ENCODE measurements at places on chromosomes 3 and 15.

GRCh38 chr15:101386006-101386405 lies 91.0 kb upstream of the SNRPA1 start:
- no peak for DNase-seq

DNA sequence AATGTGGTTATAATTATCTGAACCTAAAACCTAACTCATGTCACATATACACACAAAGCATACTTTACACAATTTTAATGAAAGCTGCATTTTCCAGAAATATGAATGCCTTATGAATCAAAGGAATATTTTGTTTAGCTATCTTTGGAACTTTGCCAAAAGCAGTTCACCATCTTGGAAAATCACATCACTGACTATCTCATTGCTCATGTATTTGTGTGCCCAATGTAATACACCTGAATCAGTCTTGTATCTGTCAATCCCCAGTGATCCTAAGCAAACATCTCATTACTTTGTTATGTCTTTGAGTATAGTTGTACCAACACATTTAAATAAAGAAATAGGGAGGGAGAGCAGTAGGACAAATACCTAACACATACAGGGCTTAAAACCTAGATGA lies 15.6 kb upstream of the CD47 start:
- DNase-seq: no peak

DNA sequence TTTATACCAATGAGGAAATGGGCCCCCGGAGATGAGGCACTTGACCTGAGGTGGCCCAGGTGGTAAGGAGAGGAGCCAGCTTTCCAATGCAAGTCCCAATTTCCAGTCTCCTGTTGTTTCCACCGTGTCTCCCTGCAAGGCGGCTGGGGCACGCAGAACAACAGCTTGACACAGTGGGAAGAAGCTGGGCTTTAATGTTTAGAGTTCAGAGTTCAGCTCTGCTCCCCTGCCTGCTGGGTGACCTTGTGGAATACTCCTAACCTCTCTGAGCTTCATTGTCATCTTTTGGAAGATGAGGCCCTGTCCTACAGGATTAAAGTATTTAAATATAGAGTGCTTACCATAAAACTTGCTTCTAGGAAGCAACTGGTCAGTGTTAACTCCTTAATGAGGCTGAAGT lies 80.3 kb downstream of the SMAD3 start:
- no peak for DNase-seq

DNA sequence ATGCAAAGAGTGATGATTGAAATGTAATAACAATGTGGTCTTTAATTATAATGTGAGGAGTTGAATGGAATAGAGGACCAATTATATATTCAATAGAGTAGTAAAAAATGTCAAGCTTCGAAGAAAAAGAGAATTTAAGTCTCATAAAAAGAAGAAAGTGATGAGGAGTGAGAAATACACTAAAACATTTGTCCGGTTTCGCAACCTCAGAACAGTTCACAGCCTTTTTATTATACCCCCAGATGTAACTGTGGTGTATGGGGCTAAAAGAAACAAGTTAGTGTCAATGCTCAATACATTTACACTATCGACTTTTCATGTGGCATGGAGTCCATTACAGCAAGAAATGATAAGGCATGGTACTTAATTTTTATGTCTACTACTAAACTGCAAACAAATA lies 386.5 kb upstream of the ATP11B start:
- no peak for DNase-seq

DNA sequence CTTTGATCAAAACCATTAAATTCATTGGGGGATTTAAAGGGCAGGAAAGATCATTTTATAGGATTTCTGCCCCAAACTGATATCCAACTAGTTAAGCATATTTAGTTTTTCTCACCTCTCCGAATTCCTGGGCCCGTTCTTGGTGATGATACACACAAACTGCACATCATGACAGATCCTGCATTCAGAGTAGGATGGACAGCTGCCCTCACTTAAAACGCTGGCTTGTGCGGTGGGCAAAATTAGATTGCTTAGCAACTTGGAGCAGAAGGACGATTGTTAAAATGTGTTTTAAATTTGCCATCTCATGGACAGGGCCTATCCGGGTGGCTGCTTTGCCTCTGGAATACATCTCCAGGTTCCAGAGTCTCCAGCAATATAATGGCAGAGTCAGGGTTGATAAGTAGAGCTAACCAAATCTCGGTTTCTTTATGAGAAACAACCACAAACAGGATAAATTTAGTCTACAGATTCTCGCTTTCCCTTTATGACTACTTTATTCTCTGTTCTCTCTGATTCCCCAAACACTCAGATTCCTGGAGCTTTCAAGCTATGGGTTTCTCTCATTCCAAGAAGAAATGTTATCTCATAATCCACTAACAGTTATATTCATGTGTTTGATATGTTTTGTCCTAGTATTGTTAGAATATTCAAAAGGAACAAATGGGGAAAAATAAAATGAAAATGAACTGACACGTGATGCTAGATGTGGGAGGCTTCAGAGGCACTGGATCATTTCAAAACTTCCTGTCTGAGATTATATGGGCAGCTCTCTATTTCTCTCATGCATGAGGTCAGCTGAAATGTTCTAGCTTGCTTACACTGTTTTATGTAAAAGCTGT lies 1014.1 kb upstream of the SEMA6D start:
- no peak for DNase-seq

DNA sequence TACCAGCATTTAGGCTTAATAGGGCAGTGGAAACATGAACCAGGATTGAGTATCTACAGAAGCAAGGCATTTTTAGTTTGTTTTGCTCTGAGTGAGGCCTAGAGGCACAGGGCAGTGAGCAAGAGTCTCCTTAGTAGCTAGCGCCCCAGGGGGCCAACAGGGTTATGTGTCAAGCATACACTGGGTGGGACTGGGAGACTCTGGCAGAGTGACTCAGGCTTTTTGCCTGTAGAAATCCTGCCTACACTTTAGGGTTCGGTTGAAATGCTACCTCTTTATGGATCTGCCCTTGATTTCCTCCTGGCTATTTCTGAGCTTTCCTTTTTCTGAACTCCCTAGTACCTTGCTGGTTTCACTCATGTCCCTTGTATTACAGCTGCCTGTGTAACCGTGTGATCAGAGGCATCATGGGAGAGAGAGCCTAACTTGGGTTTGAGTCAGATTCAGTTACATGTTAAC lies 72.2 kb downstream of the TOP2B start:
- DNase-seq: no peak

DNA sequence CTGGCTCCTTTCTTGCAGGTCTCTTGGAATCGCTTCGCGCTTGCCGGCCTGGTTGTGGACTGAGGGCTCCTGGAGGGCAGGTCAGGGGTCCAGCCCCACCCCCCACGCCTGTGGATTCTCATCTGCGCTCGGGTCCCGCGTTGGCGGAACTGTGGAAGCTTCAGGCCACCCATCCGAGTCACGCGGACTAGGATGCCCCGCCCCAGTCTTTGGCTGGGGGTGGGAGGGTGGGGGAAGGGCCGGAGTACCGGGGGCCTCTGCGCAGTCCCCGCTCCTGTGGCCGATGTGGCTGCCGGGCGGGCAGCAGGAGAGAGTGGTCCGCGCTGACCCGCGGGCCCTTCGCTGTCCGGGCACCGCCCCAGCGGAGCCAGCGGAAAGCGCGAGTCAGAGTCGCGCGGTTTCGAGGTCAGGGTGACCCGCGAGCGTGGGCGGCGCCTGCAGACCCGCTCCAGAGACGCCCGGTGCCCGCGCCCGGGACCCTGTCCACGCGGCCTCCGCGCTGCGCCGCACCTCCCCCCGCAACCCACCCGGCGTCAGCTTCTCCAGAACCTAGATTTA lies 114.2 kb downstream of the KLF13 start:
- no peak for DNase-seq

DNA sequence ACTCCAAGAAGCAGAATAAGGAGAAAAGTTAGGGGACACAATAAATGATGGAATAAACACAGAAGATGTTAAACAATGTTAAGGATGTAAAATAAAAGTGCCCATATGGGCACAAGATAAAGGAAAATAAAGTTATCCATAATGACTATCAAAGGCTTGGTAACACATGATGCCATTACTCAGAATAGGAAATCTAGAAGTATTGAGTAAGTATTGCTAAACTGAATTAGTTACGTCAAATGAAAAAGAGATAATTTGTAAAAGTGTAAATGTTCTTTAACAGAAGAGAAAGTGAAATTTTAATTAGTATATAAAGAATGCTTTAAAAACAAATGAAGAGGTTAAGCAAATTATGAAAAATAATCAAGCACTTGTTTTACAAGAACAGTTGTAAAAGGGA lies 6.7 kb downstream of the COPS2 start:
- DNase-seq: no peak

GRCh38 chr15:29925227-29926082 lies 103.2 kb upstream of the TJP1 start:
- DNase-seq: no peak

DNA sequence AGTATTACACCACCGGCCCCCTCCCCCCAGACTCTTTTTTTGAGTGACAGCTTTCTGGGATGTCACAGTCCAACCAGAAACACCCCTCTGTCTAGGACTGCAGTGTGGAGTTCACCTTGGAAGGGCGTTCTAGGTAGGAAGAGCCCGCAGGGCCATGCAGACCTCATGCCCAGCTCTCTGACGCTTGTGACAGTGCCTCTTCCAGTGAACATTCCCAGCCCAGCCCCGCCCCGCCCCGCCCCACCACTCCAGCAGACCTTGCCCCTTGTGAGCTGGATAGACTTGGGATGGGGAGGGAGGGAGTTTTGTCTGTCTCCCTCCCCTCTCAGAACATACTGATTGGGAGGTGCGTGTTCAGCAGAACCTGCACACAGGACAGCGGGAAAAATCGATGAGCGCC lies 63.6 kb downstream of the AAGAB start:
- no peak for DNase-seq

- no peak for DNase-seq
Observed at GRCh38 chr3:48591886-48592518, 3.1 kb downstream of the COL7A1 start.

DNA sequence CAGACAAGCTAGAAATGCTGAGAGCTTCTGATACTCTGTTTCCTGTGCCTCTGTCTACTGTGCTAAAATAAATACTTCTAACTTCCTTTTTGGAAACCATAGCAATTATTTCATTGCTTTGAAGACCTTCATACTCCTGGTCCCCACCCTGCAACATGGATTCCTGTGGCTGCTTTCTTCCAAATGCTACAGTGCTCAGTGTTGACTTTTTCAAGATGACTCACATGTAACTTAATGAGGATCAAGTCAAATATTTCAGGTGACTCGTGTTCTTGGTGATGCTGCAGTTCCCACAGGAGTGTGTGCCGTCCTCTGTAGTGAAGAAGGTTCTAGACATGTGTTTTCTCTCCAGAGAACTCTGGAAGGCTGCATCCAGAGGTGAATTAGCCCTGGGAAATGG lies 288.6 kb downstream of the CLSTN2 start:
- no peak for DNase-seq

DNA sequence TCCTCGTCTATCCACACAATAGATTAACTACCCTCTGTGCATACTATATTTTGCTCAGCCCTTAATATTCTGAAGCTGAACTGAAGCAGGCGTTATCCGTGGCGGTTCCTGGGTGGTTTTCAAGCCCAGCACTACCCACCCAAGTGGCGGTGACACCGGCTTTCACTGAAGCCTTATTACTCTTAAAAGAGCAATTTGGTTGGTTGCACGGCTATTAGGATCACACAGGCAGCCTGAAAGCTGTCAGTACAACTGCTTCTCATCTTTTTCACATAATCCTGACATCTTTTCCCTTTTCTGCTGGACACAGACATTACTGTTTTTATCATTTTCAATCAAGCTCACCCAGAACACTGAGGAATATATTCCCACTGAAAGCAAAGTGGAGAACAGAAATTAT lies 525.3 kb upstream of the ZNF717 start:
- no peak for DNase-seq

DNA sequence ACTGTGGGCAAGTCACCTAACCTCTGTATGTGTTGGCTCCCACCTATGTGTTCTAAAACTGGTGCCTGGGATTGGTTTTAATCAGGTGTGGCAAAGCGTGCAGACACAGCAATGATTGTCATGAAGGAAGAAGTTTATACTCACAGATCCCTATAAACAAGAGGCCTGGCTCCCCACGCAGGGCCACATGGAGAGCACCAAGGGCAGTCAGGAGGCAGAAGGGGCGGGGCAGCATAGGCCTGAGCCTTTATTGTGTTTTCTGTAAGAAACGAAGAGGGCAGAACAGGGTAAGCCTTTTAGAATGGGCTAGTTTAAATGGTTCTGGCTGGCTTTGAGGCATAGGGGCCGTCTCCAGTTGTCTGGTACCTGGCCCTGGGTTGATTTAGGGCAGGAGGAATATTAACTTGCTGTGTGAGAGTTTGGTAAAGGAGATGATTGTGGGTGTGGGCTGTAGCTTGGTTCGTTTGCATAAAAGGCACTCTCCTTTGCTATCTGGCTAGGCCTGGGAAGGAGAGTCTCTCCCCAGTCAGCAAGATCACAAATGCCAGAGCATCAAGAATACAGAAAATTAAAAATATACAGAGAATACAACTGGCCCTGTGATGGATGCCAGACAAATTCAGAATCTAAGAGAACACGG lies 2.2 kb upstream of the FBXW12 start:
- no peak for DNase-seq

DNA sequence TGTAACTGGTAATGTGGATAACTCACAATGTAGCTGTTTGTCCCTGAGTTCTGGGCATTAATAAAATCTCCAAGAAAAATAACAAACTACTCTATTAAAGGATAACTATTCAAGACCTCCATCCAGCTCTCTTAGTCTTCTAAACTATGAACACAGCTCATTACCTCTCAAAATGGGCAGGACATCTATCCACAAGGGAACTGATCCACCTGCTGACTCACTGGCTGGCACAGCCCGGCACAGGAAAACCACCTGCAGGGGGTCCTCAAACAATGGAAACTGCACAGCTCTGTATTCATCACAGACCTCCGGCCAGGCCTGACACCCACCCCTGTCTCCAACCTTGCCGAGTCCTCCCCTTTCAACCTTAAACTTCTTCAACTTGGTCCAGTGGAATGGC lies 255.4 kb downstream of the TJP1 start:
- DNase-seq: no peak

- DNase-seq: no peak
Observed at GRCh38 chr3:177429079-177429478, 231.8 kb upstream of the TBL1XR1 start.

DNA sequence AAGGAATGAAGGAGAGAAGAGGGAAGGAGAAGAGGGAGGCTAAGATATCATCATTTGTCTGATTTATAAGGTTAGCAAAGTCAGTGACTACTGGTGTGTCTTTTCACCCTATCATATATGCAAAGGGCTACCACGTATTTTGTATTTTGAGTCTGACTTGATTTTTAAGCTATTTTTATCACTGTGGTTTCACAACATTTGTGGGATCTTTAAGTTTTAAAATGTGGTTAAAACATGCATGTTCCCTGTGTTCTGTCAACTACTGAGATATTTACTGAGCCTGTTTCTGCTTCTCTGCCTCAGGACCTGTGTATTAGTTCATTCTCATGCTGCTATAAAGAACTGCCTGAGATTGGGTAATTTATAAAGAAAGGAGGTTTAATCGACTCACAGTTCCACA lies 22.5 kb upstream of the SPTSSB start:
- DNase-seq: no peak

DNA sequence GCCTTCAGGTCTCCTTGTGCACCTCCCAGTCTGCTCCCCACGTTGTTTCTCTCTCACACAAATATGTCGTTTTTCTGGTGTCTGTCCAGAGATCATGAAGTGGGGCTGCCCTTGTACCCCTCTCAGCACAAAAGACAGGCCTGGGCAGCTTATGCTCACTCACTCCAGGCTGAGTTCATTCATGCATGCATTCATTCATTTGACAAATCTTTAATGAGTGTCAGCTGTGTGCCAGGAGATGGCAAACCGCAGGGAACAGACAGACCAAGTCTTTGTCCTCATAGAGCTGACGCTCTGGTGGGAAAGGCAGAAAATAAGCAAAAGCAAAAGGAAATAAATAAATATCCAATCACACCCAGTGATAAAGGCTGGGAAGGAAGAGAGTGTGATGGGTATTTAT lies 7.6 kb upstream of the TRH start:
- no peak for DNase-seq

- no peak for DNase-seq
Observed at GRCh38 chr3:178205740-178206139, 330.5 kb upstream of the KCNMB2 start.

Data from NCI-H1436 (cell line).